ENCODE measurements at places on chromosomes 6 and 20.

DNA sequence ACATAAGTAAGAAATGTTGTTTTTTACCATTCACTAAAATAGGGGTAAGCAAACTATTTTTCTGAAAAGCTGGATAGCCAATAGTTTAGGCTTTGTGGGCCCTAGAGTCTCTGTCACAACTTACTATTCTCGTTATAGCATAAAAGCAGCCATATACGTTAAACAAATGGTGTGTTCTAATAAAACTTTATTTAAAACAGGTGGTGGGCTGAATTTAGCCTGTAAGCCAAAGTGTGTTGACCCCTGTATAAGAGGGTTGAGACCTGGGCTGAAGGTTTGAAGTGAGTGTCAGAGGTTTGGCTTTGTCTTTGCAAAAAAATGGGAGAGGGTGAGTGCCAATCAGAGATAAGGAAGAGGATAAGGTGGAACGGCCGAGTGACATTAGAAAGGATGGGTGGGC lies 197.2 kb downstream of the RNF144B start:
- no peak for DNase-seq

DNA sequence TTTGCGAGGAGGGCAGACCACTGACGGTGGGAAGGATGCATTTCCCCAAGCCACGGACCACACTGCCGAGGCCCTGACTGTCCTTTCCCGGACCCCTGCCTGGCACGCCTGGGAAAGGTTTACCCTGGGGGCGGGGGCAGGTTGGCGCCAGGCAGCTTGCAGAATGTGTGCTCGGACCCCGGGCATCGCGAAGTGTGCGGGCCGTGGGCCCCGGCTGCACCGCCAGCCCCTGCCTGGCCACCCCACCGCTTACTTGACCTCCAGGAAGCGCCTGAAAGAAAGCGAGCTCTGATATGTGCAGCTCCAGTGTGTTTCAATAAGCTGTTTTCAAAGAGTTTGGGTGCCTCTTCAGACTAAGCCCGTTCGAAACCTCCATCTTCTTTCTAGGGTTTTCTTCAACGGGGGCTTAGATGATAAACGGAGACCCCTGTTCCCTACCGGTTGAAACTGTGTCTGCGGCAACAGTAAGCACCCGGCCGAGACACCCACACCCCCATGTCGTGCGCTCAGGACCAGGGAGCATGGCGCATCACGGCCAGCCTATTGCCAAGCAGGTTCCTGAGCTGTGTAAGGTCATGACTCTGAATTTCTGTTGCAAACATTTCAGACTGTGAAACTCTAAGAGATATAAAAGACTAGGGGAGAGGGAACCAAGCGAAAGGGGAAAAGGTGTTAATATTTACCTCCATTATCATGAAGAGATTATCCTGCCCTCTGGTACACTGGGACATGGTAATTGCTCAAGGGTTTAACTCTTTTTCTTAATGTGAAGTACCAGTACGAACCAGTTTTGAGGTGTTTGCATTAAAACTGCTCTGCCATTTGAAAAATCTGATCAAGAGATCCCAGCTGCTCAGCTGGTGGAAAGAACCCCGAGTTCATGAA lies 231.2 kb upstream of the FOXQ1 start:
- DNase-seq: no peak

DNA sequence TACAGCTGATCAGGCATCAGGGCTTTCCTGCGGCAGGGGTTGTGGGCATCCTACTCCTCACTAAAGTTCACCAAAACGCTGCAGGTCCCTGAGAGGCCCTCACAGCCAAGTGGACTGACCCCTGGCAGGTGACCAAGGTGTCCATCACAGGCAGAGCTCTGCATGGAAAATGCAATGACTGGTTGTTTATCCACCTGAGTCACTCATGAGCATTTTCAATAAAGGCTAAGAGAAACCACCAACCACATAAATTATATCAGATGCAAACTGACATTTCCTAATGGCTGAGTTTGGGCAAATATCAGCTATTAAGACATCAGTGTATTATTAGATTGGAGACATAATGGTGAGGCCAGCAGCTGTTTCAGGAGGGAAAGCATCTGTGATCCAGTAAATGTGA lies 152.7 kb upstream of the SYNDIG1 start:
- DNase-seq: no peak

GRCh38 chr6:125906158-125906998 lies 50.2 kb upstream of the HINT3 start:
- peak; percentile 55 for DNase-seq

DNA sequence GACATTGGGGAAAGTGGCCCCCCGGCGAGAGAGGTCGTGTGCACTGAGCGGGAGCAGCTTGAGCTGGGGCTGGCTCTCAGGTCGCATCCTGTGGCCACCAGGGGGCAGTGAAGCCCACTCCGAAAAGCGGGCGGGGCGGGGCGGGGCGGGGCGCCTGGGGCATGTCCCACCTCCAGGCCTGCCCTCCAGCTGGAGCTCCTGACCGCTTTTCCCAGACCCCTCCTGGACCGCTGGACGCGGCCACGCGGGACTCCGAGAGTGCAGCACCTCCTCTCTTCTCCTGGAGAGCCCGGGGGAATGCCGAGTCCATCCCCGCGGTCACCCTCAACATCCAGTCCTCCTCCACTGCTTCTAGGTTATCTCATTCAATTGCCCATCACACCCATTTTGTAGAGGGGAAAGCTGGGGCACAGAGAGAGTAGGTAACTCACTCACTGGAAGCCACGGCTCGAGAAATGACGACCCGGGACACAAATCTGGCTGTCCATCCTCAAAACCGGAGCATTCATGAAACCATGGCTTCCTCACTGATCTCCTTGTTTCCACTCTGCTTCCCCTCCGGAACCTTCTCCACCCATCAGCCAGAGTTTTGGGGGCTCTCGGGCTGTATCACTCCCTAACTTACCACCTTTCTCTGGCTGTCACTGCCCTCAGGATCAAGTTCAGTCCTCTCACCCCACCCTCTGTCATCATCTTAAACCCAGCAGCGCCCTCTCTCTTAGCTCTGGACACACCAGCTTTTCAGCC lies 24.1 kb downstream of the COX4I2 start:
- DNase-seq: peak; percentile 76

DNA sequence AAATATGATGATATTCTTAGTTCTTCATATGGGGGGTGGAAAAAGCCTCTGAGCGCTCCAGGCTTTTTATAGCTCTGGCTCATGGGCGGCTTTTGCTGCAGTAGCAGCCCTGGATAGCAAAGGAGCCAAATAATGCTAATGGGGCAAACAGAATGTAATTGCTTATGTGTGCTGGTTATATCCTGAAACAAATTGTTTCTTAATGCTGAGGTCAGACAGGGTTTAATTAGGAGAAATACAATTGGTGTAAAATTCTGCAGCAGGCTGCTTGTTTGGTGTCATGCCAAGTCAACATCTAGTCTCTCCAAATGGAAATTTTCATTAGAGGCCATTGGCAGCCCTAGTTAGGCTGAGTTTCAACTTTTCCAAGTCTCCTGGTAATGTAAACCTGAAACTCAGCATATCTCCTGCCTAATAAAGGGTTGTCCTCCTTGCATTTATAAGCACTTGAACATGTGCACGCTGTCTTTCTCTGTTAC lies 530.1 kb upstream of the NOX3 start:
- DNase-seq: no peak

All from CD4-positive, alpha-beta T cell treated with Interleukin-15 for 4 hours (primary cell).